ENCODE measurements at places on chromosomes 7 and 10.

- DNase-seq, result no peak
These were observed 120.7 kb downstream of the COL28A1 start for GRCh38 chr7:7414791-7415603.

GRCh38 chr7:2112261-2113198 lies 120.2 kb downstream of the MAD1L1 start:
- DNase-seq, result no peak

DNA sequence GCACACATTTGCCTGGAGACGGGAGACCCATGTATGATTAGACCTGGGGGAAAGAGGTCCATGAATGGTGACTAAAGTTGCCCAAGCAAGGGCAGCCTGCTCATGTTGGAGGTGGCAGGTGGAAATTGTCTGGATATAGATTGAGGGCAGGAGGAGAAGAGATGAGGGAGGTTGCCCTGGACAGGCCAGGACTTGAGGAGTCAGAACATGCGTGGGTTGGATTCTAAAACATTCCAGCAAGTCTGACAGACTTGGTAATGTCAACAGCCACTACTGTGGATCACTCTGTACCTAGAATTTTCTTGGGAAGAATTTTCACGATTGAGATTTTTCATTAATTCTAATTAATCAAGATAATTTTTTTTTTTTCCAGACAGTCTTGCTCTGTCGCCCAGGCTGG lies 19.1 kb upstream of the SVOPL start:
- DNase-seq, result no peak

- DNase-seq, result no peak
These were observed 81.7 kb downstream of the NKX6-2 start for GRCh38 chr10:132704008-132704814.

GRCh38 chr7:111820621-111821020 lies 258.3 kb upstream of the IMMP2L start:
- DNase-seq, result no peak

DNA sequence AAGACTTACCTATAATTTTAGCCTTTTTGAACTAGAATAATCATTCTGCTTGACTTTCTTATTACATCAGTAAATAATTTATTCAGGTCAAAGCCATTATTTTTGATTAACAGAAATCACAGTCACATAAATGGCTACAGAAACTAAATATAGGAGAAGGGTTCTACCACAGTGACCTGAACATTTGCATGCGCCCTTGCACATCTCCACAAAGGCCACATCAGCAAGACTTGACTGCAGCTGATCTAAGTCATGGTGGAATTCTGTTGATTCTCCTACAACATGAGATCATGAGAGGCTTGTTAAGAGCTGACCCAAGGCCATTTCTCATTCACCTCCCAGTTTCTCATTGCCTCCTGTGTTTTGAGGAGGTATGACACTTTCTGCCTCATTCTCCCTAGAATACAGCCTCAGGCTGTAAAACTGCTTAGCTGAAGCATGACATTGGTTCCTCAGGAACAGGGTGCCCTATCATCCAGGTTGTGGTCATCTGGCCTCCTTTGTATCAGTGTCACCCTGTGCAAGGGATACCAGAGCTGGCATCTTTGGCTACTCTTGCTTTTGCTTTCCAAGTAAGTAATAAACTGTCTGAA lies 6.7 kb upstream of the IMMP2L start:
- no peak for DNase-seq

GRCh38 chr10:62048470-62048869 lies 147.0 kb downstream of the ARID5B start:
- no peak for DNase-seq

DNA sequence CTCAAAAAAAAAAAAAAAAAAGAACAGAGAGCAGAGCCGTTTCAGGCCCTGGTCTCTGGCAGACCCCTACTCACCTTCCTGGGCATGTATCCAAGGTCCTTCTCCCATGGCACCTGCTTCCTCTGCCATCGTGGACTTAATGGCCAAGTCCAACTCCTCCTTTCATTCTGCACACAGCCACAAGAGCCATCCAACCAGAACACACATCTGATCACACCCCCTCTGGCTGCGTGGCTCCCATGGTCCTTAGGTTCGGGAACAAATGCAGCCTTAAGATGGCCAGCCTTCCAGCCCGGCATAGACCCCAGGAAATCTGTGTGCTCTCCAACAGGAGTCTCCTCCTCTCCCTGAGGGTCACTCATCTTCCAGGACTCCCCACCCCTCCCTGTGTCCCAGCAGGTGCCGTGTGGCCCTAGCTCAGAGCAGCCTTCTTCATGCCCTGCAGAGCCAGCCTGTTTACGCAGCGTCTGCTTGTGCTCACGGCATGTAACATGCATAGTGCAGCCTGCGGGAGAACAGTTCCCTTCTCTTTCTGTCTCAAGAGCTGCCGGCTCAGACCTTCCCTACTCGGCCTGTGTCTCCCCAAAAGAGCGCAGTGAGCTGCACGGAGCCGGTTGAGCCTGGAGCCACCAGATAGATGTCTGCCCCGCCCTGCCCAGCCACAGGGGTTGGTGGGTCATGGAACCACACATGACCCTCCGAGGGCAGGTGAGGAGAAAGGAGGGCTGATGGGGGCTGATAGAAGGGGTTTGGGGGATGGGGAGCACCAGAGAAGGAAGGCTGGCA lies 157.3 kb downstream of the NRF1 start:
- no peak for DNase-seq

DNA sequence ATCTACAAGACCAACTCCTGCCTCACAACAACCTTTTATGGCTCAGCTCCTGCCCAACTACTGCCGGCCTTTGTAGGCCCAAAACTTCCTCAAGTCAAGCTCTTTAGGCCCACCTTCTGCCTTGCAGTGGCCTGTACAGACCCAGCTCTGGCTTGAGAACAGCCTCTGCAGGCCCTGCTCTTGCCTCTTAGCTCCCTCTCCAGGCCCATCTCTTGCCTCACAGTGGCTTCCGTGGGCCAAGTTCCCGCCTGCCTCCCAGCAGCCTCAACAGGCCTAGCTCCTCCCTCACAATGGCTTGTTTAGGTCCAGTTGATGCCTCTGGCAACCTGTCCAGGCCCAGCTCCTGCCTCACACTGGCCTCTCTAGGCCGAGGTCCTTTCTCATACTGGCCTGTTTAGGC lies 32.4 kb upstream of the VKORC1L1 start:
- no peak for DNase-seq

- DNase-seq, result no peak
These were observed 200.4 kb upstream of the NFE2L3 start for GRCh38 chr7:25951414-25952260.

GRCh38 chr7:50393547-50394252 lies 56.5 kb downstream of the FIGNL1 start:
- no peak for DNase-seq
